RWPE1 (cell line): ENCODE measurements at places on chromosomes 6 and 20.

- peak; percentile 22 for DNase-seq
Observed at GRCh38 chr6:6057442-6058053, 50.8 kb upstream of the NRN1 start.

- DNase-seq, result no peak
Observed at GRCh38 chr20:24353135-24353690, 116.2 kb upstream of the SYNDIG1 start.

GRCh38 chr6:113782636-113783035, 74.5 kb upstream of the MARCKS start:
- DNase-seq, result peak; percentile 18

GRCh38 chr6:169725125-169726048, 1.1 kb upstream of the PHF10 start:
- peak; percentile 39 for DNase-seq

GRCh38 chr6:107727096-107727757, 96.9 kb downstream of the SCML4 start:
- DNase-seq, result no peak

DNA sequence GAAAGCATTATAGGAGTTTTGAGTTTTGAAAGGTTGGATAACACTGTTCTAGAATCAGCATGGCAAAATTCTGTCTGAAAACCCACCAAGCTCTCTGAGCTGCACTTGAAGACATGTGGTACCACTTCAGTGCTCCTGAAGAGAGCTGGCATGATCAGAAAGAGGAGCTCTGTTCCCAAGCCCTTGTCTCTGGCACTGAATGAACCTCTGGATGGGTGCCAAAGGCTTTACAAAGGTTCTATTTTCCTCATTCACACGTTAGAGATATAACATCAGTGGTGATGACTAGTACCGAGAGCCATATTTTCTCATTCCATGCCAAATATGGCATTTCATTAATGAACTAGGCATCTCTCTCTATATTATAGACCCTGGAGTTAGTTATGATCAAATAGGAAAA, 301.8 kb upstream of the ID4 start:
- no peak for DNase-seq

DNA sequence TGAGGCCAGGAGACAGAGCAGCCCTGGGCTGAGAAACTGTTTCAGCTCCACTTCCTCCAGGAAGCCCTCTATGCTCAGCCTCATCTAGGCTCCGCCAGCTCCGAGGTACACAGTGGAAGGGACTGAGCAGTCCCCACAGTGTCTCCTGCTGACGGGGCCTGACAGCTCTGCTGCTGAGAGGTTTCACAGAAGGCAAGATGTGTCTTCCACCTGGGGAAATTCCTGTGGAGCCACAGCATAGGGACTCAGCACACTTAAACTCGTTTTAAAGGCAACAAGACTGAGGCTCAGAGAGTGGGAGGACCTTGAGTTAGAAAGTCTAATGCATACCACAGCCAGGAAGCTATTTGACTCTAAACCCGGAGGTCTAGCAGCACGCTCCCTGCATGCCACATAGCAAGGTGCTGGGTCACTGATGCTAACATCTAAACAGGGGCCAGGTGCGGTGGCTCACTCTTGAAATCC, 6.8 kb downstream of the ADA start:
- no peak for DNase-seq

- DNase-seq, result no peak
Observed at GRCh38 chr6:159467473-159468041, 225.5 kb downstream of the SOD2 start.

DNA sequence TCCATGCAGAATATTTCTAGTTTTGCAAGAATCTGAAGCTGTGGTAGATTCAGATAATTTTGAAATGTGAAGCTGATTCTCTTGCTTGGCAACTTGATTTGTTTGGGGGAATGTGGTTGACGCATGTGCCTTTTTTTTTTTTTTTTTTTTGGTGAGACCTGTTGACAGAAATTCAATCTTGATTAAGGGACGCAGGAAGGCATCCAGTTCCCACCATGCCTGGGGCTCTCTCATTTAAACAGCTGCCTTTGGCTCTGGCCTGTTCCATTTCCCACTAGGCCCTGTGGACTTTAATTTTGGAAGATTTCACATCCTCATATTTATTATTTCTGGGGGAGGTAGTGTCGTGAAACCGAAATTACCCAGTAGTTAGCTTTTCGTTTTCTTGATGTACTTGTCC, 8.6 kb downstream of the TPX2 start:
- DNase-seq, result no peak

GRCh38 chr6:126148853-126149252, 162.5 kb downstream of the TRMT11 start:
- DNase-seq, result no peak

GRCh38 chr20:51341581-51341980, 200.9 kb downstream of the NFATC2 start:
- DNase-seq, result no peak

- no peak for DNase-seq
Observed at GRCh38 chr6:36054415-36054814, 26.8 kb downstream of the MAPK14 start.

DNA sequence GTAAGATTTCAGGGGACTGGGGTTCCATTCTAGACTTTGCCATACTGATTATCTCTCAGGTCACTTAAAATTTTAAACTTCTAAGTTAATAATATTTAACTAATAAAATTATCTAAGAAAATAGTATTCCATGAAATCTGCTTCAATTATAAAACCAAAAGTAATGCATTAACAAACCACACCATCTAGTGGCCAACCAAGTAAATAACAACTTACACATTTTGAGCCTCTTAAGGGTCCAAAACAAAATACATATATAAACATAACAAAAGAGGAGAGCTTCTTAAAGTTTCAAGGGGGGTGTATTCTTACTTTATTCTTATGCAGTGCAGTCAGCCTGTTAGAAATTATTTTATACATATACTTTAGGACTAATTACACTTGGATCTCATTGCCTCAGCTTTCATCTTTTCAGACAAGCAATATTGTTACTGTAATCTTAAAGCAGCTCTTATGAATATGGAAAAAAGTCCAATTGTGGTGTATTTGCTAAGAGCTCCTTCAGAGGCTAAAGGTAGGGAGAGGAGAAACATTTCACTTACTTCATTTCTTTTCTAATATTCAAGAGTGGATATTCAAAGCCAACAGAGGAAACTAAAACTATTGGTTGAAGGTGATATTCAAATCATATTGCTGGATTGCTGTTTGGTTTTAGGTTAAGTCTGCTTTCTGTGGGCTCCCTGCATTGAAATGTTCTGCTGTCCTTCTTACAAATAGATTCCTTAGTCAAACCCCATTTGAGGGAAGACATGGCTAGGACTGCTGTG, 199.7 kb upstream of the SIM1 start:
- DNase-seq, result peak; percentile 12

DNA sequence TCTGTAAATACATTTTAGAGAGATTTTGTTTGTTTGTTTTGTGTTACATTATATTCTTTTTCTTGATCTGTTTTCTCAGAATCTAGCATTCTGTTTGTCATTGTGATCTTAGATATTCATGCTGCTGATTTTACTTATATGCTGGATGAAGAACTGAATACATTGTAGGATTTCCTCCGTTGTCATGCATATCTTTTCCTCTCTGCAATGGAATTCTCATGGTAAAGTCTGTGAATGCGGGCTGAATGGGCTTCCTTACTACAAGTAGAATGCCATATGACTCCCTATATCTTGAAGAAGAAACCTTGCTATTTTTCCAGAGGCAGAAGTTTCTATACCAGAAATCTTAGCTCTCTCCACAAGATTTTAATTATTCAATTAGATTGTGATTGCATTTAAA, 2.4 kb upstream of the DEFB114 start:
- no peak for DNase-seq

GRCh38 chr6:40042232-40042631, 108.0 kb upstream of the MOCS1 start:
- DNase-seq, result no peak

DNA sequence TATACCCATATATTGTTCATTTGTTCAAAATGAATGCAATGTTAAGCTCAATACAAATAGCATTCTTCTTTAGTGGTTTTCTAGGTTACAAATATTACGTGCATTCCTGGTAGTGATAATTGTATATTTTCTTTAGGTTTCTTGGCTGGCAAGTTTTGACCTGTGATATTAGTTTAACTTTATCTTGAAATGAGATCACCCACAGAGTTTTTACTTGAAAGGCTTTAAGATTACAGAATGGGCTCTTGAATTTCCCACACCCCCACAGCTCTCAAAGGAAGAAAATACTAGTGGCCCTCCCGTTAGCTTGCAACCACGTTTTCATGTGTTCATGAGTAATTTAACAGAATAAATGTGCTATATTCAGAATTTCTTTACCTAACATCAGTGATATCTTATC, 1315.5 kb upstream of the GJE1 start:
- no peak for DNase-seq

- no peak for DNase-seq
Observed at GRCh38 chr6:146850238-146850896, 251.6 kb downstream of the ADGB start.

DNA sequence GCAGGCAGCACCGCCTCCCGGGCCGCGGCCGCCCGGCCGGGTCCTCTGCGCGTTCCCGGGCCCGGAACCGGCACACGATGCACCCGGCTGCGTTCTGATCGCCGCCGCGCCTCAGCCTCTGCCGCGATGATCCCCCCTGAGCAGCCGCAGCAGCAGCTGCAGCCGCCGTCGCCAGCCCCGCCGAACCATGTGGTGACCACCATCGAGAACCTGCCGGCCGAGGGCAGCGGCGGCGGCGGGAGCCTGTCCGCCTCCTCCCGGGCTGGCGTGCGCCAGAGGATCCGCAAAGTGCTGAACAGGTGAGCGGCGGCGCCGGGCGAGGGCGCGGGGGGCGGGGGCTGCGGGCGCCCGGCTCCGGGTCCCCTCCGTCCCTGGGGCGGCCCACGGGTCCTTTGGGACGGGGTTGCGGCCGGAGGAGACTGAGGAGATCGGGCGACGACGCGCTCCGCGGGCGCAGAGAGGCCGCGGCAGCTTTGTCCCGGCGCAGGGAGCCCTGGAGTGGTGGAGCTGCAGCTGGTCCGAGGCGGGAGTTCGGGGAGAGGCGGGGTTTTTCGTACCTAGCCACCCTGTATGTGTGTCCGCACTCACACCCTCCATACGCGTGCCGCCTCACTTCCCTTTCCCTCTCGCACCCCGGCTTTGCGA, 659 bp downstream of the SLC35F1 start:
- DNase-seq, result no peak

DNA sequence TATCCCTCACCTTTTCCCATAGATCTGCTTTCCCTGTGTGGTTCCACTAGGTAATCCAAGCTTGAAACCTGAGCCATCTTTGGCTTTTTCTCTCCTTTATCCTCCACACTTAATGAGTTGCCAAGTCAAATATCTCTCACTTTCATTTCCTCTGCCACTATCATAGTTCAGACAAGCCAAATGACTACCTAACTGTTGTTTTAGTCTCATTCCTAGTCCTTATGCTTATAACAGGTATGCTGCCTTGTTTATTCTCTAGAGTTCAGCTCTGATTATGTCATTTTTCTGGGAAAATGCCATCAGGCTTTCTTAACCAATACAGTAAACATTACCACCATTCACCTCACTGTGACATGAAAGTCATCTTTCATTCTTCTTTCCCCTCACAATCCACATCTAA, 6.5 kb downstream of the EFHC1 start:
- DNase-seq, result no peak

DNA sequence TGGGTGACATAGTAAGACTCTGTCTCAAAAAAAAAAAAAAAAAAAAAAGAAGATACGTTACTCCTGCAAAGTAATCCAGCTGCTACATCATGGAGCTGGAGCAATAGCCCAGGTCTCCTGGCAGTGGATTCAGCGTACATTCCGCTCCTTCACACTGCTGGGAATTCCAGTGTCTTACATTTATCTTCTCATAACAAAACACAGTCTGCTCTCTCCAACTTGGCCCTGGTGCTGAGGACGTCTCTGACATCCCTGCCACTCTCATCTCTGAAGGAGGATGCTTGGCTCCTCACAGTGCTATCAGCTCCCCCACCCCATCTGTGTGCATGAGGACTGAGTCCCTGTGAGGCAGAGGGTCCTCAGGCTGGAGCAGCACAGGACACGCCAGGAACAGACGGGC, 529.8 kb downstream of the CD83 start:
- no peak for DNase-seq

- no peak for DNase-seq
Observed at GRCh38 chr20:40532103-40532502, 156.9 kb downstream of the MAFB start.

GRCh38 chr6:158831571-158831970, 12.4 kb upstream of the EZR start:
- DNase-seq, result no peak

DNA sequence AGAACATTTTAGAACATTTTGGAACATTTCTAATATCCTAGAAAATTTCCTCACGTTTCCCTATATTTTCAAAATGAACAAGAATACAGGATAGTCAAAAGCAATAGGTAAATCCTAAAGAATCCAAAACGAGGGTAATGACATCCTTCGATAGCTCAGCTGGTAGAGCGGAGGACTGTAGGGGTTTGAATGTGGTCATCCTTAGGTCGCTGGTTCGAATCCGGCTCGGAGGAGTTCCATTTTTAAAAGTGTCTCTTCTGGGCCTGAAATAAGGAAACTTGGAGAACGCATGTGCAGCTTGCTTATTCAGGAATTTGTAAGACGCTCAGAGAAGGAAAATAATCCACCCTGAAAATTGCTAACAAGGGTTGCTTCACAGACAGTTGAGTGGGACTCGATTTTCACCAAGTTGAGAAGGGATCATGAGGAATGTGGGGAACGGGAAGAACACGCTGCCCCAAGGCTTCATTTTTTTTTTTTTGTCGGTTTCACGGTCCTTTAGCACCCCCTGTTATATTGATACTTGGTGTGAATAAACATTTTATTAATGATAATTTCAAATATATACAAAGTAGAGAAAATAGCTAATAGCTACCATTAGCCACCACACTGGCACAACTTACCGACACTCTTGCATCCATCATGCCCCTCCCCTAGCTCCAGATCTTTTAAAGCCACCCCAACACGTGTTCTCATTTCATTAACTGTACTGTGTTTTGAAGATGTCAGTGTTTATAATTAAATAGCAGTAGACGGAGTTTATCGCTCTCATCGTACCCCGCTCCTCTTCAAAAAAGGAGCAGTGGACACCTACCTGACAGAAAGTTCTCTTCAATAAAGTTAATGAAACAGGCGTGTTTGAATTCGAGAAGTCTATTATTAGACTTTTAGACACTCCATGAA, 1.8 kb upstream of the ABT1 start:
- peak; percentile 20 for DNase-seq

GRCh38 chr20:22438926-22439325, 145.4 kb downstream of the FOXA2 start:
- DNase-seq, result no peak

- DNase-seq, result no peak
Observed at GRCh38 chr6:166488076-166488685, 98.3 kb downstream of the RAMACL start.
